Activated T-cell treated with anti-CD3 and anti-CD28 coated beads for 4 hours (primary cell): ENCODE measurements at places on chromosomes 2 and 18.

DNA sequence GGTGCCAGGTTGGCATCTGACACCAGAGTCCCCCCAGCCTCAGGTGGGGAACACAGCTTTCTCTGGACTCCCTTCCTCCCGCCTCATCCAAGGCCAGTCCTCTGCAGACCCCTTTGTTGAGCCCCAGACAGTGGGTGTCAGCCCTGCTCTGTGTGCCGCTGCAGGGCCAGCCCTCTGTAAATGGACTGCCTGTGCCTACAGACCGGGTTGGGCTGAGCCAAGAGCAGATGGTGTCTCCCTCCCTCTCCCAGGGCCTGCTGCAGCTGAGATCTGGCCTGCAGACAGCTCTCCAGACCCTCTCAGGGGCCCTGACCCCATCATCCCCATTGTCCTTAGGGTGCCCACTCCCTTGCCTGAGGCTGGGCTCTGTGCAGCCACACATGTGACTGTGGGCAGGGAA is 160.8 kb downstream of the KLHL29 start:
- no peak for DNase-seq

DNA sequence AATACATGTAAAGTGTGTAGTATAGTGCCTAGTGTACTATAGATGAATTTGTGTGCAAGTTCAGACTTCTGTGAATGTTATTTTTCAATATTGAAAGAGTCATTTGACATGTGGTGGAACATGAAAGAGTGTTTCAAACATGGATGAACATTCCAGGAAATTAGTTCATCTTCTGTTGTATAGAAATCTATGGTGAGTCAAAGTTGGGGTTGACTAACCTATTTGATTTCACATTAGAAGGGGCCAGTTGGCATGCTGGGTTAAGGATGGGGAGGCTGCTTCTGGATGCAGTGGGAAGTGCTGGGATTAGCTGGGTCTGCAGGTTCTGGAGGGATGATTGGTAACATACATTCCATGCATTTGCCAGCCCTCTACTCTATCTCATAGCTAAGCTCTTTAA is 50.6 kb downstream of the LYPD6B start:
- DNase-seq = no peak

DNA sequence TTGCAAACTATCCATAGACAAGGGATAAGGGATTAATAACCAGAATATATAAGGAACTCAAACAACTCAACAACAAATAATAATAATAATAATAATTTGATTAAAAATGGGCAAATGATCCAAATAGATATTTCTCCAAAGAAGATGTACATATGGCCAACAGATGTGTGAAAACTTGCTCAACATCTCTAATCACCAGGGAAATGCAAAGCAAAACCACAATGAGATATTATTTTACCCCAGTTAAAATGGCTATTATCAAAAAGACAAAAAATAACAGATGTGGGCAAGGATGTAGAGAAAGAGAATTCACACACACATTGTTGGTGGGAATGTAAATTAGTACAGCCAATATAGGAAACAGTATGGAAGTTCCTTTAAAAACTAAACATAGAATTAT is 26.9 kb downstream of the DNAH7 start:
- DNase-seq = no peak

DNA sequence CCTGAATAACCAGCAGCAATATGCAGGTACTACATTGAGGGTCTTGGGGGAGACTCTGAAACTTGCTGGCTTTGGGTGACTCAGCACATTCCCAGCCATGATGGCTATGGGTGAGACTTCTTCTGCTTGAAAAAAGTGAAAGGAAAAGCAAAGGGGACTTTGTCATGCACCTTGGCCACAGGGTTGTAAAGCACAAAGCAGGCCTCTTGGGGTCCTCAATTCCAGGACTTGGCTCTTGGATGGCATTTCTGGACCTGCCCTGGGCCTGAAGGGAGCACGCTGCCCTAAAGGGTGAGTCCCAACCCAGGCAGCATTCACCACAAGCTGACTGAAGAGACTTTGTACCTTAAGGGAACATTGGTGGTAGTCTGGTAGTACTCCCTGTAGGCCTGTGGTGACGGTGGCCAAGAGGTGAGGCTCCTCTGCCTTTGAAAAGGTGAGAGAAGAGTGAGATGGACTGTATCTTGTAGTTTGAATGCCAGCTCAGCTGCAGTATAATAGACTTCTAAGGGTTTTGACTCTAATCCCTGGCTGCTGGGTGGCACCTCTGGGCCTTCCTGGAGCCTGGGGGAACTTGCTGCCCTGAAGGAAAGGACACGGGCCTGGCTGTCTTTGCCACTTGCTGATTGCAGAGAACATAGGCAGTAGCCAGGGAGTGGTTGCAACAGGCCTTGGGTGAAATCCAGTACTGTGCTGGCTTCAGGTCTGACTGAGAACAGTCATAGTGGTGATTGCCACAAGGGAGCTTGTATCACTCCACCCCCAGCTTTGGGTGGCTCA is 36.5 kb upstream of the CYTIP start:
- DNase-seq = no peak

DNA sequence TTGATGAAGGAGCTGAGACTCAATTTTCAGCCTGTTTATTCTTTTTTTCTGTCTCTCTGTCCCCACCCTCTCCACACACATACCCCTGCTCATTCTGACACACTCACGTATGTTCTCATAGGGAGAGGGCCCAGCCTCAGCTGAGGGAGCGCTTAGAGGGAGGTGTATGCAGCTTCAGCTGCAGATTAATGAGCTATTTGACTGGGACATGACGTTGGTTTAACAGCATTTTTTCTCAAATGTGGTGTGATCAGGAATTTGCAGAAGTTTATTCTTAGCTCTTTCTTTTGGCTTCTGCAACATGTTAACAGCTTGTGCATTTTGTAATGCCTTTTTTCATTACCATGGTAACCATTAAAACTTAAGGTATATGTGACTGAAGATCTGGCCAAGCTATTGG is 1547.1 kb upstream of the PIK3C3 start:
- no peak for DNase-seq

- no peak for DNase-seq
Measured at GRCh38 chr2:178485356-178485755, 5.1 kb downstream of the PLEKHA3 start.

DNA sequence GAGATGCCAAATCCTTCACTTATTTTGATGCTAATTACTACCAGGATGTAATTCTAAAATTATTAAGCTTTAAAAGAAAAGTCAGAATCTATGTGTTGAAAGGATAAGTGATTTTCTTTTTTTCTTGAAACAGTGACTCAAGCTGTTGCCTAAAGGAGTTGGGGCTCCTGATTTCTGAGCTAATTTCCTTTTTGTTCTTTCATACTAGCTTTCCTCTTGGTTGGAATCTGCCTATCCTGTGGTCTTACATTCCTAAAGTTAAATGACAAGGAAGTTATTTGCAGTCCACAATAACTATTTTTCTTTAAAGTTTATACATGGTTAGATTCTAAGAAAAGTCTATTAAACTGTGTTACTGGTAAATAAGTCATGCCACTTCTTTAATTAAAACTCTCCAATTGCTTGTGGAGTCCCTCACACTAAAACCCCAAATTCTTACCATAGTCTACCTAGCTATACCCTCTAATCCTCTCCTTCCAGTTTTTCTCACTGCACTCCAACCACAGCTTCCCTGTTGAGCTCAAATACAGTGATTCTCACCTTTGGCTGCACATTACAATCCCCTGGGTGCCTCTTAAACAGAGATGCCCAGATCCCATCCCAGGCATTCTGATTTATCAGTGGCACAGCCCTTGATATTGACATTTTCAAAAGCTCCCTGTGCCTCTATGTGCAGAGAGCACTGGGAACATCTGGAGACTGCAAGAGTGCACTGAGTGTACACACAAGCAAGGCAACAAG is 63.3 kb upstream of the EFEMP1 start:
- no peak for DNase-seq
